T follicular helper cell (primary cell): ENCODE measurements at places on chromosomes 12 and 14.

- no peak for DNase-seq
Observed at GRCh38 chr12:62668782-62669181, 202.2 kb downstream of the MON2 start.

- DNase-seq, result no peak
Observed at GRCh38 chr12:115609347-115609746, 668.1 kb downstream of the MED13L start.

GRCh38 chr14:71658261-71658860 is 273.9 kb upstream of the RGS6 start:
- no peak for DNase-seq

DNA sequence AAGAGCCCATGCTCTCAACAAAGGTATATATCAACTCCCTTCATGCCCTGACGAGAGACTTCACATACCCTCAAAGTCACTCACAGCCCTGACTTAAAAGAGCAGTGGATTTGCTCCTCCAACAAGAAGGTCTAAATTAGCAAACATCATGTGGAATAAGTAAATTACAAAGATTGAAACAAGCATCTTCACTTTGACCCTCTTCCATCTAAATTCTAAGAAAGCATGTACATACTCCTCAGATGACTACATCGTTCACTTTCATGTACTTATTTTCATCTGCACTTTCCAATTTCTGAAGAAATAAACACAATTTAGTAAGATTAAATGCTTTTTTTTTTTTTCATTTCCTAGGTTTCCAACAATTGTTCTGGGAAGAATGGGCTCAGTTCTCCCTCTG is 38.6 kb upstream of the KRR1 start:
- no peak for DNase-seq

DNA sequence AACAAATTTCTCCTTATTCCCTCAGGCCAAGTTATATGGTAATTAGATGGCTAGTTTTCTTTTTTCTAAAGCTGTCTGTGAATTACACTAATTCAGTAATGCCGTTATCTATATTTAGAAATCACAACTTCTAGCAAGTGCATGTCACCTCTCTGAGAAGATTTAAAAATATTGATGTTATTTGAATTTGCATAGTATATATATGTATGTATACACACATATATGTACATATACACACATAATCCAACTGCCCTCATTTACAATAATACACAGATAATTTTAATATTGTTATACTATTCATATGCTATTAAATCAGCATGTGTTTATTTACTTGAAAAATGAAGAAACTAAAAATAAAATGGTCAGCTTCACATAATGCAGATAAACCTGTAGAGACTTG is 563.9 kb downstream of the SLC16A7 start:
- DNase-seq, result no peak

GRCh38 chr12:25135531-25136154 is 59.3 kb downstream of the DNAI7 start:
- no peak for DNase-seq

GRCh38 chr12:131217024-131217586 is 263.4 kb downstream of the ADGRD1 start:
- no peak for DNase-seq

- no peak for DNase-seq
Observed at GRCh38 chr14:64953661-64954060, 11.1 kb upstream of the GPX2 start.

- DNase-seq, result no peak
Observed at GRCh38 chr14:103594265-103594664, 31.5 kb downstream of the COA8 start.

DNA sequence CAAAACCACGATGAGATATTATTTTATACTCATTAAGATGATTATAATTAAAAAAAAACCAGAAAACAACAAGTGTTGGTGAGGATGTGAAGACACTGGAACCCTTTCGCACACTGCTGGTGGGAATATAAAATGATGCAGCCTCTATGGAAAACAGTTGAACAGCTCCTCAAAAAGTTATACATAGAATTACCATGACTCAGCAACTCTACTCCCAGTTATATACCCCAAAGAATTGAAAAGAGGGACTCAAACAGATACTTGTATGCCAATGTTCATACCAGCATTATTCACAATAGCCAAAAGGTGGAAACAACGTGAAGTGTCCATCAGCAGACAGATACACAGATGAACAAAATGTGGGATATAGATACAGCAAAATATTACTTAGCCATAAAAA is 53.1 kb downstream of the TAOK3 start:
- no peak for DNase-seq

GRCh38 chr12:131390412-131391334 is 320.2 kb upstream of the SFSWAP start:
- no peak for DNase-seq

- no peak for DNase-seq
Observed at GRCh38 chr14:65357113-65357512, 55.4 kb upstream of the FUT8 start.

DNA sequence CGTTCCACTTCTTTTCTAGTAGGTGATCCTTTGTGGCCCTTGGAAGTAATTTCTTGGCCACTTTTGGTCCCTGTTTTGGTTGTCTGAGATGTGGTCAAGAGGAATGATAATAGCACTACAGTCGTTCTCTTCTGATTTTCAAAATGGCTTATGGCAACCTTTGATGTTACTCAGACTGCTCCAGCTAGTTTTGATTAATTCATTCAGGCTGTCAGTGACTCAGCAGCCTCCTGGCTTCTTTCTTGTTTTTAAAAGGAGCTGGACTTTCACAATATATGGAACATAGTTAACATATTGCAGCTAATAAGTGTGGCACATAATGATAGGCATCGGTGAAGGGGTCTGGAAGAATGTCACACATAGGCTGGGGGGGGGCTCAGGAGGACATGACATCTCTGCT is 47.3 kb downstream of the WDR20 start:
- DNase-seq, result no peak

DNA sequence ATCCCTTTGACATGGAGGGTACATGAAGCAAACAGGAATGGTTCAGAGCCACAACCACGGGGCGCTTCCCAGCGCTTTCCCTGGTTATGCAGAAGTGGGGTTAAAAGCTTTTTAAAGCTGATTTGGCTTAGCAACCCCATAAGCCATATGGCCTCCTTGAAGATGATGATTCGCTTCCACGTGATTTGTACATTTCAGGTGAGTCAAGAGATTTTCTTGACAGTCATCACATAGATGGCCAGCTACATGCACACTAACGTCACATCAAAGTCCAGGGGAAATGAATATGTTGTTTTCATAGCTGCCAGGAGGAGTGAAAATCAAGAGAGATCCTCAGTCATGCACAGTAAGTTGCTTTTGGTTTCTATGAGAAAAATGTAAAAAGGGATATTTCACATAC is 309.7 kb downstream of the TMEM132D start:
- DNase-seq, result no peak

DNA sequence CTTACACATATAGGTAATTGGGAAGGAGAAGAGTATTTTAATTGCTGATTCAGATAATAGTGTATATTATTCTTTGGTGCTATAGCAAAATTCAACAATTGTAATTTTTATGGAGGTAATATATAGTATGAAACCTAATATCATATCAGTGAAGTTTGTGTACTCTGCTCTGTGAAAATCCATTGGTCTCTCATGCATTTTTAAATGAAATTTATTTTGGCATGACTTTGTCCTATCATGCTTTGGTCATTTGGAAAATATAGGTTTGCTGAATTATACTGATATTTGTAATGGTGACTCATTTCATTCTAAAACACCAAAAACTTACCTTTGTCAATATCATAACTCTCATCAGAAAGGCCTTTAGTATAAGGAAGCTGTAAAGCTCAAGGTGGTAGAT is 962.0 kb upstream of the NOVA1 start:
- DNase-seq, result no peak

GRCh38 chr12:89352492-89353187 is at the start of gene DUSP6:
Gene DUSP6 (minus strand): TSS chr12:89352501. CDS start chr12:89352039, 462 bp downstream.
- peak; percentile 78 for DNase-seq

DNA sequence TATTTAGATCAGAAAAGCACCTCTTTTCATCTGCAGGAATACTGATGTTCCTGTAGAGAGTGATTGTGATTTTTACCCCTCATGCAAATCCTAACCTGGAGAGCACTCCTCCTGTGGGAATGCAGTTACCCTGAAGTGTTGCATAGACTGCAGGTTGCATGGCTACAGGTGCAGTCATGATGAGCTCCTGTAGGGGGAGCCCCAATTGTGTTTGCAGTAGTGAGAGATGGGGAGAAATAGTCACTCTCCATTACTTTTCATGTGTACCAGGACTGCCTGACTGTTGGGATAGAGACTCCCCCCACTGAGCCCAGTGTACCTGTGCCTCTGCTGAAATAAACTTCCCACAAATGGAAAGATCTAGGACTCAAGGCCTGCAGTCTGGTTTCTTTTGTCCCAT is 1086.5 kb downstream of the SLC6A15 start:
- DNase-seq, result no peak

DNA sequence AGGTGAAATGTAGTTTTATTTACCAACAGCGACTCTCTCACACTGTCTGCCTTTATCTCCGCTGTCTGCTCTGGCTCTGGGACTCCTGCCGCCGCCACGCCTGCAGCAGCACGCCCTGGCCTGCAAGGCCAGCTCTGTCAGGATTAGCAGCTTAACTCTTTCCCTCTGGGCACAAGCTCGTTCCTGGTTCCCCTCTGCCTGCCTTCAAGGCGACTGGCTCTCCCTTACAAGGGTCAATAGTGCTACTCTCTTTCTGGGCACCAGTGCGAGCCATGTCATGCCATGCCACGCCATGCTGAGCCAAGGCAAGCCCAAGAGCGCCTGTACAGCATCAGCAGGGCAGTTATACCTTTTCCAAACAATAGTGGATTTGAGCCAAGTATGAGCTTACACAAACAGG is 3.6 kb upstream of the CLEC2B start:
- DNase-seq, result no peak

DNA sequence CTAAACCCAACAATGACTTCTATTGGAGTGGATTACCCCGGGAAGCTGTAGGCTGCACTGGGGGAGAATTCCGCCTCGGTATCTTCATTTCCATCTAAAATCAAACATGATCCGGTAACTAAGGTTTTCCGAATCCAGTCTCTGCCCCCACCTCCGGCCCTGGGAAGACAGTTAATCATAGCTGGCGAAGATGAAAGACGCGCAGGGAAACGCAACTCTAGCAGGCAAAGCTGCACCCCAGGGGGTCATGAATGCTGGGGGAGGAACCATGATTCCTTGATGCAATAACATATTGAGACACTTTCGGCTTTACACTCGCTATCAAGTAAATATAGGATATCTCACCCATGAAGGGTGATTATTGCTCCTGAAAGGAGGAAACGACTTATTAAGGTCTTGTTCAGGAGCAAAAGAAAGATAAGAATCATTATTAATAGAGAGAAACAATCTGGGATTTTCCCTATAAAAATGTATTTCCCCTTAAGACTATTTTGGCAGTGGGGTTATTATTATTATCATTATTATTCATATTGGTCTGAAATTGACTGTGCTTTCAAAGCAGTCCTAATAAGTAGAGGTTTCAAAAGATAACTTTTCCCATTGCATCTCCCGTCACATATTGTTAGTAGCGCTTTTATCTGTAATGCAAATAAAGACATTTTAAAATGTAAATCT is 614.9 kb downstream of the VRK1 start:
- DNase-seq, result no peak

- DNase-seq, result no peak
Observed at GRCh38 chr12:70260646-70261045, 17.4 kb downstream of the CNOT2 start.

DNA sequence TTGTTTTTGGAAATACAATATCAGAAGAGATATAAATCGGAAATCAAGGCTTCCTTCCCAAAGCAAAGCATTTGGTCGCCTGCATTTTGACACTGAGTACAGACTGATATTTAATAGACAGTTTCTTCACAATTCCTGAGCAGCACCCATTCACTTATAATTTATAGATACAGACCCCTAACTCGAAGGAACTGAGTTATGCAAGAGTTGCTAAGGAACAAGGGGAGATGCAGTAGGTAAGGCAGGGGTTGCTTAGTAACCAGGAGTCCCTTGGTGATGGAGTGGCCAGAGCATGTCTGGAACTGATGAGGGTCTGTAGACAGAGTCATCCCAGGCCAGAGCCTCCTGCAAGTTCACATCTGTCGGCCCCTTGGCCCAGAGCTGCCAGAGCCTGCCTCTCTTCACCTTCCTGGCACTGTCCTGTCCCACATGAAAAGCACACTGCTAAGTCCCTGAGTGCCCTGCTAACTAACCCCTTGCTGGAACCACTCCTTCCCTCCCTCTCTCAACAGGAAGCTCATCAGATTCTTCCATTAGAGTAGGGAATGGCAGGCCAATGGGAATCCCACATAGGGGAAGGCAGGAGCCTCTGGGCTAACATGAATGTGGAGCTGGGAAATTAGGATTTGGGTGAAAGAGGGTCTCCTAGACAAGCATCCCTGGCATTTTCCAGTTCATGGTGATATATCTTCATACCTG is 3.6 kb upstream of the DHRS2 start:
- DNase-seq, result no peak

DNA sequence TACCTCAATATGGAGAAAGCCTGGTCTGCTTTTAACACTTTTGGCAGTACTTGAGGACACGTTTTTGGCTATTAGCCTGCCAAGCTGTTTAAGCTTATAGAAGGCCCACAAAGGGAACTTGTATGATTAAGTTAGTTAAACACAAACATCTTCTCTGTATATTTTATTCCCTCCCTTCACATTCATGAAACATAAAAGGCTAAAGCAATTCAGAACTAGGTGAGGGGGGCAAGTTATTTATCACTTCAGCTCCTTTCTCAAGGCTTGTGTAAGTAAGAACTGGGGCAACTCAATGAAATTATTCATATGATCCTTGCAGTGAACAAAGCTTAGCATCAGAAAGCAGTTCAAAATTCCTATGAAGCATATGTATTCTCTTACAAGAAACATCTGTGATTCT is 7.5 kb downstream of the PRICKLE1 start:
- DNase-seq, result no peak

GRCh38 chr14:75230140-75230792 is 48.4 kb upstream of the FOS start:
- DNase-seq, result peak; percentile 29

DNA sequence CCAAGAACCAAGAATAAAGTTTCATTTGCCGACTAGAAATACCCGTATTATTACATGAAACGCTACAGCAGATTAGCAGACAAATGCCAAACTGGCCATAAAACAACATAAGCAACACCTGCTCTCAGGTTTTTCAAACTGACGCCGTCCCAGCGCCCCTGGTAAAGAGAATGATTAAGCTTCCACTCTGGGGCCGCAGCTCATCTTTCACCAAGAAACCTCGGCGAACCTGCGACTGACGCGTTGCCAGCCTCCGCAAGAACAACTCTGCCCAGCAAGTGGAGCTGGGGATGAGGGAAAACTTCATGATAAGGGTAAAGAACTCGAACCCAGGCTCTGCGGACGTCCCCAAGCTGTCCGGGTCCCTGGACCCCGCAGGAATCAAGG is 530 bp downstream of the ARL1 start:
- DNase-seq, result no peak

DNA sequence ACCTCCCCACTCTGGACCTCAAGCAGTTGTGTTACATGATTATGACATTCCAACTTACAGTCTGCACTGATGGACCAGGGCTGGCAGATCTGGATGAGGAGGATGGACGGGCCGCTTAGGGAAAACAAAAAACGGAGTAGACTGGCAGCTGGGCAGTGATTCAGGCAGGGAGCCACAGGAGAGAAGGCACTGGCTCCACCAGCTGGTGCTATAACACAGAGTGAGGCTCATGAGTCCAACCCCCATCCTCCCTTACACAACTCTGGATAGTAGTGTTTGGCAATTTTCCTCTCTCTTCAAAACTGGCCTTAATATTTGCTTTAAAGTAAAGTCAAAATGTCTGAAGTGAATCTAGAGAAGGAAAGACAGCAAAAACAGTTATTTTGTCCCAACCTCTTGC is 9.7 kb upstream of the RIC8B start:
- DNase-seq, result no peak
